Hematopoietic multipotent progenitor cell treated with erythropoietin and hydrocortisone succinate and interleukin-3 and kit ligand, for 8 days (in vitro differentiated cells): ENCODE measurements at places on chromosomes 4 and X.

GRCh38 chrX:107384397-107385105 lies 64.9 kb upstream of the FRMPD3 start:
- DNase-seq: no peak

DNA sequence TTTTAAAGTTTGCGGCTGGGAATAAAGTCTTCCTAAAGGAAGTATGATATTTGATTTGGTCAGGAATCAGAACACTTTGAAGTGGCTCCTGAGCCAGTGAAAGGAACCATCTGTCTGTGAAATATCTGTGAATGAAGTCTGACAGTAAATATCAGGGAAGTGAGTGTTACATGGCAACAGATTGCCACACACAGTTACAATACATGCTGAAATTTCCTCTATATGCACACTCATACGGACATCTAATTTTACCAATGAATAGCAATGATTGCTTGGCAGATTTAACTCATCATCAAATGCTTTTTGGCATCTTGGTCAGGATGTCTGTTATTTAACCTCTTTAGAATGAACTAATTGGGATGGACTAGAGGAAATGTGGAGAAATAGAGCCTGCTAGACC lies 1023.8 kb downstream of the FAT4 start:
- DNase-seq: no peak

- DNase-seq: peak; percentile 20
Measured at GRCh38 chrX:154986826-154987575, 35.5 kb downstream of the F8 start.

- DNase-seq: no peak
Measured at GRCh38 chrX:41381685-41382084, 47.7 kb downstream of the DDX3X start.

GRCh38 chr4:159281771-159282170 lies 178.9 kb downstream of the RAPGEF2 start:
- DNase-seq: no peak
